ENCODE measurements at places on chromosomes 6 and 20.

DNA sequence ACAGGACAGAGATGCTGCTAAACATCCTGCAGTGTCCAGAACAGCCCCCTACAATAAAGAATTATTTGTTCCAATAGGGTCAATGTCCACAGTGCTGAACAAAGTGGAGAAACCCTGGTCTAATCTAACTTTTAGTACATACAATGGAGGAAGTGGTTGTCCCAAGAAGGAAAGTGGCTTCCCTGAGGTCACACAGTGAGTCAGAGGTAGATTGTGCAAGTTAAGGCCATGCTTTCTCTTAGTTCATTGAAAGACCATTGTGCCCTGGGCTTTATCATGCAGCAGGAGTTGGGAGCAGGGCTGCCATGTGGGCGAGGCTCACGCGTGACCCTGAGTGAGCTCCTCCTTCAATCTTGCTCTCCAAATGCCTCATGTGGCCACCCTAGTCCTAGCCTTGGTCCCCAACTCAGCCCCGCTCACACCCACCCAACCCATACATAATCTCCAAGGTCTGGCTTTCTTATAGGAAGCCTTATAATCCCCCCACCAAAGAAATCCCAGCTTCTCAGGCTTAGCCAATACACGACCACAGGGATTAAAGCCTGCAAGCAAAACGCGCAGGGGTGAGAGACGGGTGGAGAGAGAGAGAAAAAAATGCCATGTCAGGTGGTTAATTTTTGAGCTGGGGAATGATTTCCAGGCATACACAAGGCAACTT, 19.9 kb downstream of the SLC13A3 start:
- H3K36me3 ChIP-seq = no peaks in the 10 kb centered on the region
- no peak overlapping the region for H3K4me3 ChIP-seq
- H3K4me1 ChIP-seq = peaks cover 12% of the 10 kb centered on the region
- DNase-seq = peak; percentile 25
- peaks cover 47% of the 10 kb centered on the region for H3K27me3 ChIP-seq
- H3K27ac ChIP-seq = no peak overlapping the region

- H3K36me3 ChIP-seq = no peaks in the 10 kb centered on the region
- peaks cover 4% of the 10 kb centered on the region for H3K27me3 ChIP-seq
- H3K4me3 ChIP-seq = no peak overlapping the region
- no peak overlapping the region for H3K27ac ChIP-seq
- H3K4me1 ChIP-seq = no peaks in the 10 kb centered on the region
Measured at GRCh38 chr6:17417817-17418216, 24.4 kb downstream of the CAP2 start.

DNA sequence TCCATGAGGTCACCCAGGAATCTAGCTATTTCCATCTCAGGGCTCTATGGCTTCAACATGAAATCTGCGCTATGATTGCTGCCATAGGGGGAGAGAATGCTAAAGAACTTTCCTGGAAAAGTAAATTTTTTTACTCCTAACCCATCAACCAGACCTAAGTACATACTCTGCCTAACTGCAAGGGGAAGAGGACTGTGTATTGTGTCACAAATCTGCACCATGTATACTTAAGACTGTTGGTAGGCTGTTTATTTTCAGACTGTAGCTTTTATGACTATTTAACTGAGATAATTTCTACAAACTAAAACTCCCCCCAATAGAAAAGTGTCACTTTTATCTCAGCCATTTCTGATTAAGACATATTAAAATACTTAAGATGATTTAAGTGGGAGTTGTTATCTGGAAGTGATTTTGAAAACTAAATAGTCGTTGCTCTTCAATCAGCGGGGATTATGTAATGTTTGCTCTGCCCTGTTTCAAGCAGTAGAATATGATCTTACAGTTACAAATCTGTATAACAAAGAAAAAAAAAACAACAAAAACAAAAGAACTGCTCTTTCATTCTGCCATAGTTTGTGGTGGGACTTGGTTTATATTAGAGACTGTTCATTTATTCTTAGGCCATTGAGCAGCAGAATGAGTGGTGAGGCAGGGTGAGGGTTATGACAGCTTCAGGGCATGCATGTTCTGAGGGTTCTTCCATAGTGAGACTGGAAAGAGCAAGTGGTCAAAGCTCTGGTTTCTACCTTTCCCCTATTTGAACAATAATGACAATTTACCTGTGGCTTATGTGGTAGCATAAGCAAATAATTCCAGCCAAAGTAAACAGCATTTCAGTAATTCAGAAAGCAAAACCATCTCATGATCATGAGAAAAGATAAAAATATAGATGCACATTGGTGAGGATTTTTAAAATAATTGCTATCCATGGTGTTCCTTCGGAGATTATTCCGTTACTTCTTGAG, 126.3 kb upstream of the CEP162 start:
- H3K4me3 ChIP-seq = no peak overlapping the region
- H3K27me3 ChIP-seq = no peaks in the 10 kb centered on the region
- H3K27ac ChIP-seq = no peak overlapping the region
- H3K4me1 ChIP-seq = no peaks in the 10 kb centered on the region
- no peak for DNase-seq

- peaks cover 2% of the 10 kb centered on the region for H3K4me1 ChIP-seq
- H3K4me3 ChIP-seq = no peak overlapping the region
- no peak overlapping the region for H3K27ac ChIP-seq
- no peaks in the 10 kb centered on the region for H3K36me3 ChIP-seq
Measured at GRCh38 chr6:3584606-3585005, 127.8 kb upstream of the SLC22A23 start.

DNA sequence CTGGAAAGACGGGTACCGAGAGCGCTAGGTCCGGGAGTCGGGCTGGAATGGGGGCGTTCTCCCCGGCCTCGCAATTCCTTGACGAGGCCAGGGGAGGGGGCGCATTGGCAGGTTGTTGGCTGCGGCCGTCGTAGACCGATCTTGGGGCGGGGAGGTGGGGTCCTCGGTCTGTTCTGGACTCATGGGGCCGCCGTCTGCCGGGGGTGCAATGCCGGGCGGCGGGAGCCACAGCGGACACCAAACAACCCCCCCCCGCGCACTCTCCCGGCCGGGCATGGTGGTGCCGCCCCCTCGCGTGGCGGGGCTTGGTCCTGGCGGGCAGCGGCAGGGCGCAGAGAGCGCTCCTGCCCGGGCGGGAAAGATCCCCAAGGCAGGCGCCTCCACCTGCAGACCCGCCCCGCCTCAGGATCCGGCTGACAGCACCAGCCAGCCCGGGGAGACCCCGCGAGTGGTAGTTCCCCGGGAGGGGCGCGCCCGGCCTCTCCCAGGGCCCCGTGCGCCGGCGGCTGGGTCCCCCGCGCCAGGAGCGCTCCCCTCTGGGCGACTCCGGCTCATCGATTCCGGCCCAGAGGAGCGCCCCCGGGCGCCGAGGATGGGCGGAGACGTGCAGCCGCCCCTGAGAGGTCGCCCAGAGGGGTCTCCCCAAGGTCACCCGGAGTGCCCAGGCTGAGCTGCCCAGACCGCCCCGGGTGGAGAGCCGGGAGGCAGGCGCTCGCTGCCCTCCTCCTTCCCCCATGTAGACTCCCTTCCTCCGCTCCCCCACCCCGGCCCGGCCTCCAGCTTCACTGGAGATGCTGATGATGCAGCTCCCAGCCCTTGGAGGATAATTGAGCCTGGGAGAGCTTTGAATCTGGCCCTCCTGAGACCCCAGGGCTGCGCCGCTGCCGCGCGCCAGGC, 709 bp downstream of the PPP1R16B start:
- peaks cover 71% of the 10 kb centered on the region for H3K4me1 ChIP-seq
- no peaks in the 10 kb centered on the region for H3K27me3 ChIP-seq
- H3K36me3 ChIP-seq = peaks cover 49% of the 10 kb centered on the region
- peak overlapping the region; percentile 100 for H3K27ac ChIP-seq
- peak overlapping the region; percentile 91 for H3K4me3 ChIP-seq

Data from activated CD4-positive, alpha-beta memory T cell treated with anti-CD3 and anti-CD28 coated beads, Interleukin-2, amount 10 ng/mL, durations not matched to agents 7 days and 5 days (primary cell).